Skin of body (tissue), 3 donors: ENCODE measurements at places on chromosomes 3 and 15.

DNA sequence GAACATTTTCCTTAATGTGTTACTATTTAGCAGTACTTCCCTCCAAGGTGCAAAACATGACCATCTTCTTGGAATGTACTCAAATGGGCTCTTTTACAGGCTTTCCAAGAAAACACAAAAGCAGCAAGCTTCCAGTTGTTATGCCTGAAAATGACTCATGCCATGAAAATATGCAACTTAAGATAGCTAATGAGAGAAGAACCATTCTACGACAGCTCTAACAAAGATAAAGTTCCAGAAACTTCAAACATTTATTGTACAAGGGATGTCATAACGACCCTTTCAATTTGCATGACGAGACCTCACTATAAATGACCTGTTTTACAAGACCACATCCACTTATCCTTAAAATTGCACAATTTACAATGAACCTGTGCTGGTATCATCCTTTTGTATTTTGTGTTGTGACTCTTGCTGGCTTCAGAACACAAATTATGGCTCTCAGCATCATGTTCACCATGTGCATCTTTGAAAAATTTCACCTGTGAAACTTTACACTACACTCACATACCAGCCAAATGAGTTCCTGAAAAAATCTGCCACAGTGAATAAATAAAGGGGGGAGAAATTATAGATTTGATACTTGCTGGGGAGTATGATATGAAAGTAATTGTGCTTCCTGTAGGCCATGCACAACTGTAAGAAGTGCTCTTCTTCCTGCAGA lies 433.7 kb downstream of the MAGI1 start:
- peak; percentile 66 for DNase-seq

GRCh38 chr15:72554471-72555425 lies 80.6 kb downstream of the ARIH1 start:
- DNase-seq = no peak

DNA sequence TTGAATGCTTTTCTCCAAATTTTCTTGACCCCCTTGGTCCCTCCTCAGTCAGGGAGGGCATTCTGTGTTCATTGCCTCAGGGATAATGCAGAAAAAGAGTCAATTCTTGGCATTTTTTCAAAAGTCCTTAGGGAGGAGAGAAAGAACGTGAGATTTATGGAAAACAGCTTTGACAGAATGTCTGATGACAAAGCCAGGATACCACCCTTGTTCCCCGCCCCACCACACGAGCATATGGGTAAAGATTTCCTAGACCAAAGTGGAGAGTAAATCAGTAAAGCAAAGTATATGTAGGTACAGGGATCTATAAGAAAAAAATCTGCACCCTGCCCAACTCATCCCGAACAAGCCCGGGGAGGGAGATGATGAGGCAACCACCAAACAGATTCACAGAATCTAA lies 11.2 kb downstream of the SRGAP3 start:
- peak; percentile 24 for DNase-seq

GRCh38 chr15:100627789-100628395 lies 25.5 kb downstream of the ASB7 start:
- DNase-seq = peak; percentile 71

DNA sequence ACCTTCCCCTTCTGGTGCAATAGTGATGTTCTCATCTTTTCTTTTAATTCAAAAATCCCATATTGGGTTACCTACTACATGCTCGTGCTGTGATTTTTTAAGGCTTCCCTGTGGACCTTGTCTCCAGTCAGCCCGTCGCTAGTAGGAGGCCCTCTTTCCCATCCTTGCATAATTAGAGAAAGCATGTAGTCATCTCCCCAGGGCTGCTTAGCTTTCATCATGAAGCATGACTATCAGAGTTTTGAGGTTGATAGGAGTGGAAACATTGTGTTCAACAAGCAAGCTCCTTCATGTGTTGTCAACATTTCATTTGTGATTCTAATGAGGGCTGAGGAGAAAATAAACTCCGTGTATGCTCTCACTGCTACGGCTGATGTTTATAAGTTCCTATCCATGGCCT lies 8.7 kb upstream of the LRTM1 start:
- no peak for DNase-seq

GRCh38 chr3:127371334-127371733 lies 83.5 kb upstream of the PRR20G start:
- no peak for DNase-seq

- DNase-seq = no peak
Observed at GRCh38 chr3:19931180-19931692, 2.8 kb downstream of the EFHB start.

DNA sequence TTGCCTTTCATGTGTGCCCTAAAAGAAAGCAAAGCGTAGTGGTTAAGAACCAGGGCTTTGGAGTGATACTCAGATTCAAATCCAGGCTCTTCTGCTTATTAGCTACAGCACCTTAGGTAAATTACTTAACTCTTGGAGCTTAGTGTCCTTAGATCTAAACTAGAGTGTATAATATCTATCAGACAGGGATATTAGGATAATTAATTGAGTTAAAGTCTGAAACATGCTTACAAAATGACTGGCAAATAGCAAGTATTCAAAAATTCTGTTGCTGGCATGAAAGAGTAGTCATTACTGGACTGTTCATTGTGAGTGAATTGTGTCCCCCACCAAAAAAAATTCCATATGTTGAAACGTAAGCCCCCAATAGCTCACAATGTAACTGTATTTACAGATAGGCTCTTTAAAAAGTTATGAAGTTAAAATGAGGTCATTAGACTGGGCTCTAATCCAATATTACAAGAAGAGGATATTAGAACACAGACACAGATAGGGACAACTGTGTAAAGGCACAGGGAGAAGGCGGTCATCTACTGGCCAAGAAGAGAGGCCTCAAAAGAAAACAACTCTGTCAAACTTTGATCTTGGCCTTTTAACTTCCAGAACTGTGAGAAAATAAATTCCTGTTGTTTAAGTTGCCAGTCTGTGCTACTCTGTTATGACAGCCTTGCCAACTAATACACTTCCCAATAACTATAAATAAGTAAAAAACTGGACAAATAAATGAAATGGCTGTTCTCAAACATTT lies 60.4 kb upstream of the LRRC3B start:
- DNase-seq = no peak

- peak; percentile 4 for DNase-seq
Observed at GRCh38 chr3:36295296-36295695, 85.0 kb upstream of the STAC start.

GRCh38 chr15:100778831-100779288 lies 100.8 kb upstream of the ALDH1A3 start:
- no peak for DNase-seq

DNA sequence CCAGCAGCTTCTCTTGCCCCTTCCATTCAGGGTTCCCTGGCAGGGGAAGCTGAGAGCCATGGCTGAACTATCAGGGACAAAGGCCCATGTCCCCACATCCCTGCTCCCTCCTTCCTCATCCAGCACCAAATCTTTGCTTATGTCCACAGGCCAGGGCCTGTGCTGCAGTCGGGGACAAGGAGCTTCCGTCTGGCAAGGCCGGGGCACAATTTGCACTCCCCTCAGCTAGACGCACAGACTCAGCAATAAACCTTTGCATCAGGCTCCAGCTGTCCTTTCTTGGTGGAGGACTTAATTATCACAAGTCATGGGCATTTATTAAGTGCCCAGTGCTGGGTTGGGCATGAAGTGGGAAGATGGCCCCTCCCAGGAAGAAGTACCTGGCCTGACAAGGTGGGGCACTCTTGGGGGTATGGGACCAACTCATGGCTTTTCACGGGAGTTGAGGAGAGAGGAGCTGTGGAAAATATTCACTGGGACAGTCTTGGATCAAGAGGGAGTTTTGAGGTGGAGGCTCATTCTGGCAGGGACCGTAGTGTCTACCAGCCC lies 4.9 kb downstream of the GNAT1 start:
- DNase-seq = no peak

DNA sequence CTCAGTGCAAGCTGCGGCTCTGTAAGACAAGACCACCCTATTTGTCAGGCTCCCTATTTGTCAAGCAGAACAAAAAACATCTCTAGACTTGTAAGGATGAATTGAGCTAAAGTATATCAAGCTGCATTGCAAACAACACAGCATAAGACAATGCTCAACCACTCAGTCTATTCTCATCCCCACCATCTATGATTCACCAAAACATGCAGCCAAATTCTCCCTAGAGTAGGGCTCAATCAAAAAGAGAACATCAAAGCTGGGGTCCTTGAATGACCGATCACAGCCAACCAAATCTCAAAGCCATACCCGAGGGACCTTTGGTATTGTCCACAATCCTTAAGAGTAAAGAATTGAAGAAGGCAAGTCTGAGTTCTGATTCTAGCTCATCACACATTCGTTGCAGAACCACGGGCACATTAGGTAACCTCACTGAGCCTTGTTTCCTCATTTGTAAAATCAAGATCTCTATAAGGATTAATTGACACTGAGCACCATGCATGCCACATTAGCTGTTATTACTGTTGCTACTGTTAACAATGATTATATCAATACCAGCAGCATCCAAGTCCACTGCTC lies 31.2 kb downstream of the RFTN1 start:
- DNase-seq = no peak

DNA sequence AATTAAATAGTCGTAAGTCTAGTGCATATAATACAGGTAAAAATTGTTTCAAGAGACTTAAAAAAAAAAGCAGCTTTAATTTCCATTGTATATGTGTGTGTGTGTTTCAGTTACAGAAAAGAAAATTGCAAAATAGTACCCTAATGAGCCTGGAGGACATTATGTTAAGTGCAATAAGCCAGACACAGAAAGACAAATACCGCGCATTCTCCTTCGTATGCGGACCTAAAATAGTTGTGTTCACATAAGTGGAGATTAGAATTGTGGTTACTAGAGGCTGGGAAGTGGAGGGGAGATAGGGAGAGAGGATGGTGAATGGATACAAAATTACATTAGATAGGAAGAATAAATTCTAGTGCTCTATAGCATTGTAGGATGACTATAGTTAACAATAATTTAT lies 3.6 kb downstream of the MESD start:
- DNase-seq = no peak

DNA sequence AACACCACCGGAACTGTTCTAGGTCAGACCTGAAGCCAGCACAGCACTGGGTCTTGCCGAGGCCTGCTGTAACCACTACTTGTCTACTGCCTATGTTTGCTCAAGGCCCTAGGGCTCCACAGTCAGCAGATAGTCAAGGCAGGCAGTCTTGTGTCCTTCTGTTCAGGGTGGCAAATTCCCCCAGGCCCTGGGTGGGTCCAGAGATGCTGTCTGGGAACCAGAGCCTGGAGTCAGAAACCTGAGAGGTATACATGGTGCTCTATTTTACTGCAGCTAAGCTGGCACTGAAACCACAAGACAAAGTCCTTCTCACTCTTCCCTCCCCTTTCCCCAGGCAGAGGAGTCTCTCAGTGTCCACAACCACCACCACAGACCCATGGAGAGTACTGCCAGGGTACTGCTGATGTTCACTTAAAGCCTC lies 89.9 kb downstream of the BBX start:
- no peak for DNase-seq

GRCh38 chr3:55968331-55968730 lies 481.2 kb upstream of the WNT5A start:
- no peak for DNase-seq

DNA sequence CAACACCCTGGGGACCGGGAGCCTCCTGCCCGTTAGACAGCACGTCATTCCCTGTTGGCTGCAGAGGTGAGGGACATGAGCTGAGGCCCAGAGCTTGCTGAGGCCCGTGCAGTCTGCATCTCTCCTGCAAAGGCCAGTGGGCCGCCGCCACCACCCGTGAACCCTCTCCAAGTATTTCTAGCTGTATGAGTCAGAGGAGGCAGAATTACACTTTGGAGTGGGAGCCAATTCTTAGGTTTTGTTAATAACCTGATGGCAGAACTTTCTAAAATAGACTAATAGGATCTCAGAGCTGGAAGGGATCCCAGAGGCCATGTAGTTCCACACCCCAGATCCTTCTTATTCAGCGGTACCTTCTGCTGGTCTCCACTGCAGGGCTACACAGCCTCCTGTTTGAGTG lies 335.2 kb upstream of the CTDSPL start:
- DNase-seq = no peak

DNA sequence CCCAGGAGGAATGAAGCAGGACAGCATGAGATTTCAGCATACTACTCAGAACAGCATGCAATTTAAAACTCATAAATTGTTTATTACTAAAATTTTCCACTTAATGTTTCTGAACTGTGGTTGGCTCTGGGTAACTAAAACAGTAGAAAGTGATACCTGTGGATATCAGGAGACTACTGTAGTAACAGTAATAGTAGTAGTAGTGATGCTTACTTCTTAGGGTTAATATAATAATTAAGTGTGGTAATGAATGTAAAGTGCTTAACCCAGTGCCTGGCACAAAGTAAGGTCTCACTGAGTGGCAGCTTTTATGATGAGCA lies 117.3 kb downstream of the NR1I2 start:
- no peak for DNase-seq

GRCh38 chr3:156071031-156071430 lies 49.3 kb upstream of the KCNAB1 start:
- no peak for DNase-seq

DNA sequence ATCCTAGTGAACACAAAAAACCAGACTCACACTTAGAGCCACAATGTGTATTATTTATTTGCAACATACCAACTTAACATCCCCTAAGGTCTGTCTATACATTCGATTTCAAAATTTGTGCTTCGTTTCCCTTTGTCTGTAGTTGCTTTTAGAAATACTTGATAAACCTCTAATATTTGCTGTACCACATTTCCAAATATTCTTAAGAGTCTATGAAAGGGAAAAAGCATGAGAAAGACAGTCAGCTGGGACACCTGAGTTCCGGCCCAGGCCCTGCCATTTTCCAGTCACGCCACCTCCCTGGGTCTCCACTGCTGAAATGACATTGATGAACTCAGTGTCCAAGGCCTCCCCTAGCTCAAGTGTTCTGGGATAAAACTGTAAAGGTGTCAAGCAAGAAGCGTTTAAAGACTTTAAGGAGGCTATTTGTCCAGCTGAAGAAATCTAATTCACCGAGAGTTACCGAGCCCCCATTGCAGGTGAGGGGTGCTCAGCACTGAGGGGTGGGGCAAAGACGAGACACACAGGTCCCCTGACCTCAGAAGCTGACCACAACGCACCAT lies 26.6 kb downstream of the LRRC2 start:
- no peak for DNase-seq

- DNase-seq = no peak
Observed at GRCh38 chr3:122932251-122932967, 95.2 kb downstream of the SEMA5B start.
